ENCODE measurements at places on chromosomes 4 and X.

GRCh38 chr4:71287305-71287704 lies 51.5 kb upstream of the SLC4A4 start:
- no peak for DNase-seq

GRCh38 chr4:151866592-151866918 lies 105.7 kb upstream of the GATB start:
- DNase-seq: no peak

- no peak for DNase-seq
These were observed 32.3 kb downstream of the VEGFC start for GRCh38 chr4:176760471-176760870.

GRCh38 chr4:164613256-164613655 lies 140.7 kb upstream of the SMIM31 start:
- no peak for DNase-seq

DNA sequence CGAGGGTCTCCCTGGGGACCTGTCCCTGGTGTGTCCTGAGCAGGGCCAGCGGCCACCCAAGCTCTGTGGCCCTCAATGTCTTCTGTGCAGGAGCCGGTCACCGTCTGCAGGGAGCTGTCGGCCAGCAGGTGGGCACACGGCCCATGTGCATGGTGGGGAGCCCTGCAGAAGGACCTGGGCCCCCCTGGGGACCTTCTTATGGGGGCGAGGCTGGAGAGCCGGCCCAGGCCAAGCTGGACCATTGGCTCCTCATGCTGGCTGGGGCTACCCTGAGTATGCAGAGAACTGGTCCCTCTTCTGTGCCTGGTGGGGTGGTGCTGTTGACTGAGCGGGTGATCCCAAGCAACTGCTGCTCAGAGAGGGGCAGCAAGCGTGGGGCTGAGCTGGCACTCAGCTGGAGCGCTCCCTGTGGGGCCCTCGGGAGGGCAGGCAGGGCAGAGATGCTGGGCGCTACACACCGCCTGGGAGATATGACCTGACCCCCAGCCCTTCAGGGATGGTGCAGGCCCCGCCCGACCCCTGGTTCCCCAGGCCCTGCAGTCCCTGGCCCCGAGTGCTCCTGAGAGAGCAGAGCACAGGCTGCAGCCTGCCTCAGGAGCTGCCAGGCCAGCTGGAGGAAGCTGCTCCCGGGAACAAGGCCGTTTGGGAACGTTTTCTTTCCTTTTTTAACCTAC lies 14.8 kb downstream of the NAT8L start:
- no peak for DNase-seq

DNA sequence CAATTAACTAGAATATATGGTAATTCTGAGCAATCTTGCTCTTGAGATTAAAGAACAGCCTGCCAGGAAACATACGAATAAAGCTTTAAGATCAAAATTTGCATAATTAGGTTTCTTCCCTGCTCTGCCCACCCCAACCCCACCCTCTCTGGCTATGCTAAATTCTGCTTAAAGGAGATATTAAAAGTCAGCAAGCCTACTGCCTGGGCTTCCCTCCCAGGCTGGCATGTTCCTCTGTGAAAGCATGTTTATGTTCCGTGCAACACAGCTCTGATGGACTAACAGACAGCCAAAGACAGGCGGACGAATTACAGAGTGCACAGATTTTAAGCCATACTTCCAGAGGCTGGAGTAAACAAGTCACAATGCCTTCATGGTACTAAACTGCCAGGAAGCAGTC lies 28.4 kb downstream of the CD99L2 start:
- no peak for DNase-seq

DNA sequence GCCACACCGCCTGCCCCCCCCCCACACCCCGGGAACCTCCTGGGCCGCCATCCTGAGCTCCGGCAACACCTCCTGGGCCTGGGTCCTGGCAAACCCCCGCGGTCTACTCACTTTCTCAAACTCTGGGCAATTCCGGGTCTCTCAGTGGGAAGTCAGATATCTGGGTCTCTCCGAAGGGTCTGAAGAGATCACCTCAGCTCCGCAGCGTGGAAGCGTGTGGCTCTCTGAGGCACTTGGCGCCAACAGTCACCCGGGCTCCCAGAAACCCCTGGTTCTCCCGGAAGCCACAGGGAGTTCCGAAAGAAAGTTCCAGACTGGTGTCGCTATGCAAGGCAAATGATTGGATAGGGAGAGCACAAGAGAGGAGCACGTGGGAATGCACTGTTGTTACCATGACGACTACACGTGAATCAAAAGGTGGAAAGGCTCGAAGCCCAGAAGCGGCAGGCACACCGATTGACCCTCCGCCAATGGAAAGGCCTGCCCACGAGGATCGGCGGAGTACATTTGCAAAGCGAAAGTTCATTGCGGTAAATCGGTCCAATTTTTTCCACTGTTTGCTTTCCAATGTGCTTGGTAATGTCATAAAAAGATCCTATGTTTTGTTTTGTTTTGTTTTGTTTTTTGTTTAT lies at the start of gene PNMA6E:
PNMA6E (minus strand) TSS at position 218 of the 632 bp plus-strand sequence. CDS start 2,501 bp downstream, outside the sequence.
- DNase-seq: no peak

DNA sequence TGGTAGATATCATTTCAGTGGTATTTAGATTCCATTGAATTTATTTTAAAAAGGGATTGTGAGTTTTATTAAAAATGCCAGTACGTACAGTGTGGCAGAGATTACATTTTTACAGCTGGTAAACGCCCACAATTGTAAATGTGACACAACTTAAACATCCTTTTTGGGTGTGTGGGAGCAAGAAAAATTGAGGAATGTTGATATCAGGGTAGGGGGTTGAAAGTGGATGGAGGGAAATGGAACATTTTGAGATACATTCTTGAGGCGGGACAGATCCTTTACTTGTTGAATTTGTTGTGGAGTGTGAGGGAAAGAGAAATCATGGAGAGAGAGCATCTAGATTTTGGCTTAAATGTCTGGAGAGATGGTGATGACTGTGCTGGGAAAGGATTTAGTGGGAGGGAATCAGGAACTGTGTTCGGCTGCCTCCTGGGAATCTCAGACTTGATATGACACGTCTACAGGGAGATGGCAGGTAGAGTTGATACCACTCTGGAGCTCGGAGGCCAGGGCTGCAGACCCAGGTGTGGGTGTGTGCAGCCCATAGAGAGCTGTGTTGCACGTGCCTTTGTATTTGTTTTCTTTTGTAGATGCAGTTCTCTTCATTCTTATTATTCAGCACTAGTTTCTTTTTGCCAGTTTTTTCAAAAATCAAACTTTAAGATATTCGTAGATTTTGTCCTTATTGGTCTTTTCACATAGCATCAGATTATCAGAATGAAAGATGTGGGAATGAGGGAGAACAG lies 10.8 kb downstream of the TMEM131L start:
- DNase-seq: no peak

GRCh38 chr4:2276581-2277325 lies 14.8 kb upstream of the MXD4 start:
- DNase-seq: no peak

- no peak for DNase-seq
These were observed 65.2 kb downstream of the KANTR start for GRCh38 chrX:53159184-53159583.

DNA sequence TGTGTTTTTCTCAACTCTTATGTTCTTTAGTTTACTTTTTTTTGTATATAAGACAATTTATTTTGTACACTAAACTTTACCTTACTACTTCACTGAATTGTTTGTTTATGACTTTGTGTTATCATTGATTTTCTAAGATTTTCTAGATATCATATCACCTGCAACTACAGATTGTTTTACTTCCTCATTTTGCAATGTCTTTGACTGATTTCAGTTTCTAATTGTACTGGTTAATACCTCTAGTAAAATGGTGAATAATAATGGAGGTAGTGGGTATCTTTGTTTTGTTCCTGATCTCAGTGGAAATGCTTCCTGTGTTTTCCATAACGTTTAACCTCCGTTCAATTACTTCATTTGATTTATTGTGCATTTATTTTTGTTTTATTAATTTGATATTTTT lies 490.2 kb downstream of the TLL1 start:
- DNase-seq: no peak

DNA sequence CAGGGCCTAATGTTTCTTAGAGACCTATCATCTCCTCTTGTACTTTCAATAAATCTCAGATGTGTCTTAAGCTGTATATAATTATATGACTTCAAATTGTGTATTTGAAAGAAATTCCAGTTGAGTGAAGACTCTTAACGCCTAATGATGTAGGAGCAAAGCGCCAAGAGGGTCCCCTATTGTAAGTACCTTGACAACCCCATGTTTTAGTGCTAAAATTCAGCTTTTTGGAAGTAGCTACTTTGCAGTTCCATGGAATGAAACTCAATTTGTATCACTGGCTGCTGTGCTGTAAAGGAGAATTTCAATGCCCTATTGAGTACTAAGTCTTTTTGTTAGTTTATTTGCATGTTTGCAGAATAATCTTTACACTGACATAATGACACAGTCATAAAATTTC lies 1826.6 kb upstream of the AGA start:
- DNase-seq: no peak

DNA sequence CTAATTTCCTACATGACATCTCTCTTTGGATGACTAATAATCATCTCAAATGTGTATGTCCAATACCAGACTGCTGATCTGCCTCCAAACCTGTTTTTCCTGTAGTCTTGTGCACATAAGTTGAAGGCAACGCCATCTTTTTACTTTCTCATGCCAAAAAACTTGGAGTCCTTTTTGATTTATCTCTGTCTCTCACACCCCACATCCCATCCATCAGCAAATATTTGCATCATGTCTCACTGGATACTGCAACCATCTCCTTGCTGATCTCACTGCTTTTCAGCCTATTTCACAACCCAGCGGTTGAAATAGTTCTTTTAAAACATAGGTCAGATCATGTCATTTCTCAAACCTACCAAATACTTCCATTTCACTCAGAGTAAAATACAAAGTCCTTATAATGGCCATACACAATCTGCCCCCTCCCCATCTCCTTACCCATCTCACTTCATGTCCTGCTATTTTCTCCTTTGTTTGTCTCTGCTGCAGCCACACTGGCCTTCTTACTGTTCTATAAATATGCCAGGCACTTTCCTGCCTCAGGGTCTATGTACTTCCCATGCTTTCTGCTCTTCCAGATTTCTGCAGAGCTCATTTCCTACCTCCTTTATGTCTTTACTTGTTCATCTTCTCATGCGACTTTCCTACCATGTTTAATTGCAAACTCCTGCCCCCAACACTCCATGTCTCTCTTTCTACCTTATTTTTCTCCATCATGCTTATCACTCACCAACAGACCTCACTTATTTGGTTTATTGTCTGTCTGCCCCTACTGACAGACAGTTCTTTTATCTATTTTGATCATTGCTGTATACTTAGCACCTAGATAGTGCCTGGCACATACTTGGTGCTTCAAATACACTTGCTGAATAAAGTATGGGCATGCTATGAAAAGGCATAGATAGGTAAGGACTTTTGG lies 98.8 kb downstream of the ANXA3 start:
- no peak for DNase-seq

DNA sequence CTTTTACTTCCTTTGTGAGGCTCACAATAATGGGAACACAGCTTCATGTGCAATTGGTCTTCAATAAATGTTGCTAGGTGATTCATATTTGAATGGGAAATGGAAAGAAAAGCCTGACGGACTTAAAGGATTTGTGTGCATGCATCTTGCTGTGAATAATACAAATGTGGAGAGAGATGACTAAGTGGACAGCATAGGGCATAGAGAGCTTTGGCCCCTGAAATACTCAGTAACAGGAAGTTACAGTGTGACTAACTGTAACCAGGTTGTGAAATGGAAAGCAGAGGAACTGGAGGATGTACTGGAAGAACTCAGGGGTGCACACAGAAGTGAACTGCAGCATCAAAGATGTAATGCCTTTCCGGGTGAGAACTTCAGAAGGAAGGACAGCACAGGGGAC lies 206.7 kb downstream of the MGST2 start:
- no peak for DNase-seq

DNA sequence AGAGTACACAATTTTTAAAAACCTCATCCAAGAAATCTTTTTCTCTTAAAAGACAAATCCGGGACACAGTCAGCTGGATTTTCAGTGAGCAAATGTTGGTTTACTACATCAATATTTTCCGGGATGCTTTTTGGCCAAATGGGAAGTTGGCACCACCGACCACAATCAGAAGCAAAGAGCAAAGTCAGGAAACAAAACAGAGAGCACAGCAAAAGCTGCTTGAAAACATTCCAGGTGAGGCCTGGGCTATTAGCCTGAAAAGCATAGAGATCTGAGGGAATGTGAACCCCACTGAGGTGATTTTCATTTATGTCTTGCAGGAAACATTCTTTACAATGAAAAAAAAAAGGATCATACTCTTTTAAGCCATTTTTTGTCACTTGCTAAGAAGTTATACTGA lies 33.9 kb downstream of the LRP2BP start:
- no peak for DNase-seq

DNA sequence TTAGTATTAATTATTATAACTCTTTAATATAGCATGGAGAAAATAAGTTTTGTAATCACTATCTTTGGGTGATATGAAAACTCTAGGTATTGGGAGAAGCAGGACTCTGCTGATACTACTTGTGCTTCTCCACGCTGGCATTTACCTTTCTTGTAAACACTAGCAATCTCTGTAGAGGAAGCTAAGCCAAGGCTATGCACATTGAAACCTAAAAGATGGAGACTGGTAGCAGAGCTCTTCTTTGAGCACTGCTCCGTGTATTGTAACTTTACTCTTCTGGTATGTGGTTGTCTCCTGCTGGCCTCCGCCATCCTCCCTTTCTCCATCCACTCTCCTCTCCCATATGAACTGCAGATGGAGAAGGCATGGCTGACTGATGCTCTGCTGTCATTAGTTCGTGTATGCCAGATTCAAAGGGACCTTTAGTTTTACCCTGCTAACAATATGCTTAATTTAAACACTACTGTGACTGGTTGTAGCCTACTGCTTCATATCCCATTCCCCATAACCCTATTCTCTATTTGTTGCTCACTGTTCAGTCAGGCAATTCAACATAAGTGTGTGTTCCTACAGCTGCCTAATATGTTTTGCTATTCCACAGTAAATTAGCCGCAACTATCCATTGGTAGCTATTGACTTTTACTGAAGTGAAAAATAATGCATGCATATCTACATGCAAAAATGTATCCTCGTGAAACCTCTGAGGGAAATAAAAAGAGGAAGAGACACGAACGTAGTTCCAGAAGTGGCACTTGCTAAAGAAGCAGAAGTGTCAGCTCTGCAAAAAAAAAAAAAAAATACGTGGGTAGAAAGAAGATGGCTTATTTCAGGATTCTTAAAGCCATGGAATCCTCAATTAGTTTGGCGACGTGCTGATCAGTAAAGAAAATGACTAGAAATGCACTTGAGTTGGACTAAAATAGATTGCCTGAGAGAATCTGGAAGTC lies 55.6 kb upstream of the CCSER1 start:
- no peak for DNase-seq

GRCh38 chr4:10438924-10439323 lies 18.3 kb downstream of the ZNF518B start:
- DNase-seq: no peak

GRCh38 chr4:47641755-47642154 lies 156.7 kb downstream of the ATP10D start:
- DNase-seq: no peak

DNA sequence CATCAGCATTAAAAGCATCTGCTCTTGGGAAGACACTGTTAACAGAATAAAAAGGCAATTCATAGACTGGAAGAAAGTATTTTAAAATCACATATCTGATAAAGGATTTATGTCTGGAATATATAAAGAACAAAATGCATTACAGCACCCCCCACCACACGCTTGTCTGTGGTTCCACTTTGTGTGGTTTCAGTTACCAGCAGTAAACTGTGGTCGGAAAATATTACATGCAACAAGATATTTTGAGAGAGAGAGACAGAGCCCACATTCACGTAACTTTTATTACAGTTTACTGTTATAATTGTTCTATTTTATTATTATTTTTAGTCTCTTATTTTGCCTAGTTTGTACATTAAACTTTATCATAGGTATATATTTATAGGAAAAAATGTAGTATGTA lies 21.2 kb upstream of the PDE6B start:
- no peak for DNase-seq

Measured in NCI-H1417 treated with DMSO at 0.1 percent for 48 hours (cell line).